Stimulated activated CD4-positive, alpha-beta T cell treated with anti-CD3 and anti-CD28 coated beads, Interleukin-12 subunit alpha, Interleukin-12 subunit beta, amount 100 ng/mL, for 24 hours (primary cell): ENCODE measurements at places on chromosomes 3 and 15.

DNA sequence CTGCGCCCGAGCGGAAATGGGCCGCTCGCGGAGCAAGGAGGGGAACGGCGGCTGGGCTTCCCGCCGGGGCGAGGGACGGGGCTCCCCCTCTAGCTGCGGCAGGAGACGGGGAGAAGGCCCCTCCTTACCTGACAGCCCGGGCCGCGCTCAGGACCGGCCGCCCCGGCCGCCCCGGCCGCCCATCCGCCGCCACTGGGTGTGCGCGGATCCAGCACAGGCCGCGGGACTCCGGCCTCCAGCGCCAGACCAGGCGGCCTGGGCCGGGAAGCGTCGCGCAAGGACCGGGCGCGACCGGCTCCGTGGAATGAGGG, 296 bp downstream of the TPRA1 start:
- DNase-seq: no peak

GRCh38 chr3:9013782-9014563, 50.7 kb upstream of the RAD18 start:
- no peak for DNase-seq

DNA sequence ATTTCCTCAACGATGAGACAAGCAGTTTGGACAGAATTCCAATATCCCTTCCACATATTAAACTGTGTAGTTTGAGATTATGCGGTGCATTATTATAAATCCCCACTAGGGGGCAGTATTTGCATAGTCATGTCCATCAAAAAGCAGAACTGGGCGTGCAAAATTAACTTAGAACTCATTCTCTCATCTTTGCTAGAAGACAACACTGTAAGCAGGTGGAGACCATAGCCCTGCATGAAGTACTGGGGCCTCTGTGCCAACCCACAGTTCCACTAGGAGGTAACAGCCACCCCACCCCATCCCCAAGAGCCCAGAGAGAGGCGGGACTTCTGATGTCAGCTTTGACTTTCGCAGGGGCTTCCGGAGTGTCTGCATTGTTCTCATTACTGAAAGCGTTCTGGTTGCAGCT, 106.6 kb upstream of the TMC3 start:
- no peak for DNase-seq

GRCh38 chr3:49803465-49804140, 542 bp downstream of the INKA1 start:
- DNase-seq: no peak

DNA sequence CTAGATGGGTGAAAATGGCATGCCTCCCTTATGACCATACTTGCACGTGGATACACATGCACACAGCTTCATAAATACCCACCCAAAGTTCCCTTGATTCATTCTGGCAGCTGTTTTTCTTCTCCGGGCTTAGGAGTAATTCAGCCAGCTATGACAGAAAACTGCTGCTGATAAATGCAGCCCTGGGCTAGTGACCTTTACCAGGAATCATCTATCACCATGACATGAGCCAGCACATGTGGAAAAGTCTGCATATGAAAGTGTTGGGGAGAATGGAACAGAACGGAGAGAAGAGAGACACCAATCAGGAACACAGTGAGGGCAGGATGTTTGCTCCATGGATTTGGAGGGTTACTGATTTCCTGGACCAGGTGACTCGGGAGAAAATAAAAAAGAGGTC, 706.3 kb downstream of the PDCD6IP start:
- no peak for DNase-seq

DNA sequence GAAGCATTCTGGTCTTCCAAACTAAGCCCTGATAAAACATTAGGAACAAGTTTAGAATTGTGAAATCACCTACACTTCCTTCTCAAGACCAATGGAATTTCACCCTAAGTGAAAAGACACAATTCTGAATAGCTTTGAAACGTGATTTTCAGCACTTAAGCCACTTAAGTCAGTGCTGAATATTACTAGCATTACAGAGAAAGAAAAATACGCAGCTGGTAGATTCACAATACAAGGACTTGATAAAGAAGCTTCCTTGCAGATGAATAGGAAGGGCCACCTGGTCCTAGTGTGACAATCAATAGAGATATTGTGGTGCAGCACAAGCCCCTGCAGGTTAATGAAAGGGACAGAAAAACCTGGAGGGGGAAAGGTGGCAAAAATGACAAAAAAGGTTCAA, 353.1 kb upstream of the ALCAM start:
- DNase-seq: no peak

DNA sequence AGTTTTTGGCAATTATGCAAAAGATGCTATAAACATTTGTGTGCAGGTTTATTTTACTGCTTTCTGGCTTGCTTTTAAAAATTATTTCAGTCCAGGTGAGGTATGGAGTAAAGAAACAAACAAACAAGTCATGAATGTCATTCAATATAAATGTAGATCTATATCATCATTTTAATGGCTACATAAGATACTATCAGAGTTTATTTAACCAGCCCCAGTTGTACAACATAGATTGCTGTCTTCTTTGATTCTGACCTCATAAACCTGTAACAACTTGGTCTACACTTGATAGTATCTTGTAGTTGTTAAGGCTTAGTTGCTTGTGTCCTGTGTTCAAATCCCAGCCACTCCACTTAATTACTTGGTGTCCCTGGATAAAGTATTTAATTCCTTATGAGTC, 46.0 kb upstream of the RNU6-1 start:
- no peak for DNase-seq

GRCh38 chr3:124985349-124985748, 50.8 kb upstream of the MUC13 start:
- no peak for DNase-seq

DNA sequence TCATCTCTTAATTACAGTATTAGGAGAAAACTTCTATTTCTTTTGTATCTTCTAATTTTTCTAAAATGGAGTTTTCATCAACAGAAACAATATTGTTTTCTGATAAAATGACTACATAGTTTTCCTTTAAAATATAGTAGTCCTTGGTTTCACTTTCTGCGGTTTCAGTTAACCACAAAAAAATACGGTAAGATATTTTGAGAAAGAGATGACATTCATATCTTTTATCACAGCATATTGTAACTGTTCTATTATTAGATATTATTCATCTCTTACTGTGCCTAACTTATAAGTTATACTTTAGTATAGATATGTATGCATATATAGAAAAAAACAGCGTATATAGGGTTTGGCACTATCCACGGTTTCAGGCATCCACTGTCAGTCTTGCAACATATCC, 2.3 kb downstream of the B4GALT4 start:
- no peak for DNase-seq
